ENCODE measurements at places on chromosomes 6 and 20. TPM values are rescaled to one million over a fixed set of nuclear protein-coding genes. Genes with fewer than 3 reads are reported as not detected.

- DNase-seq: no peak
These were observed 12.1 kb upstream of the NFATC2 start for GRCh38 chr20:51554538-51555165.

GRCh38 chr6:95576998-95577303, 384 bp upstream of the MANEA start:
- DNase-seq: no peak

DNA sequence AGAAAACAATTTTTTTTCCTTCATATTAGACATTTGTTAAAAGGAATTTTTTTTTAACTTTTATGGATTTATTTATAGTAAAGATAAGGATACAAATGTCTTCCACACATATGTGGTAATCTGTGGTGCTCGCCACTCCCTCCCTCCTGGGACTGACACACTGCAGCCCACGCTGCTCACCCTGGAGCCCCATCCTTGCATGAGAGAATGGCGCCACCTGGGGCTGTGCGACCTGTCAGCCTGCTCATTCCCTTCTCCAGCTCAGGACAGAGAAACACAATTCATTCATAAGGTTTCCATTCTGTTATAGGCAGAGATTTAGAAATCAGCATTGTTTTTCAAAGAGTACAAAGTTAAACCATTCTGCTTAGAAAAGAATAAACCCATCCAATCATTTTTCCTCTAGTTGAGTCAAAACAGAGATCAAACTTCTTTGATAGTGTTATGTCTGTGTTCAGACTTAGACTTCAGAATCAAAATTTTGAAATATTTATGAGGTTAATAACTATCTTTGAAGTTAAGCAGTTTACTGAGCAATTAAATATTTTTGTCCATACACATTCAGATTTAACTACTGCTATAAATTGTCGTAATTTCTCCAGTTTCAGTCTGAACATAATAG, 42.8 kb upstream of the DYNLRB1 start:
- no peak for DNase-seq

- DNase-seq: no peak
These were observed 517.1 kb downstream of the PKHD1 start for GRCh38 chr6:51570168-51570921.

NCR2 gene
- not detected for polyA plus RNA-seq

PSORS1C1 gene
- polyA plus RNA-seq: 6.8 TPM

SPAG4 gene
- 3.5 TPM for polyA plus RNA-seq

KIF6 gene
- 0.63 TPM for polyA plus RNA-seq

CDSN gene
- polyA plus RNA-seq: not detected
